GM12892 (cell line): ENCODE measurements at places on chromosomes 7 and 10.

DNA sequence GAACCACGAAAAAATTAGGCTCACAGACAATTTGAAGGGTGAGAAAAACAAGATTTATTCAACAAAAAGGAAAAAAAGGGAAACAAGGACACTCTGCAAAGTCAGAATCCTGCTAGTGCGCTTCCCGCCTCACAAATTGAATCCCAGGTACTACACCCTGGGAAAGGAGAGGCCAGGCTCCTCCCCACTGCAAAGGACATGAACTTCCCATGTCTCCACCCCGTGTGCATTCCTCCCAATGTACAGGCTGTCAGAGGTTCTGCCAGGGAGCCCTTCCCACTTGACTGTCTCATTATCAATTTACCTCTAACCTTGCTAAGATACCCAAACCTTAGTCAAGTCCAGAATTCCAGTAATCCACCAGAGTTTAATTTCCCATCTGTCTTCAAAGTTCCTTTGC lies 70.4 kb upstream of the CDK1 start:
- DNase-seq: no peak

DNA sequence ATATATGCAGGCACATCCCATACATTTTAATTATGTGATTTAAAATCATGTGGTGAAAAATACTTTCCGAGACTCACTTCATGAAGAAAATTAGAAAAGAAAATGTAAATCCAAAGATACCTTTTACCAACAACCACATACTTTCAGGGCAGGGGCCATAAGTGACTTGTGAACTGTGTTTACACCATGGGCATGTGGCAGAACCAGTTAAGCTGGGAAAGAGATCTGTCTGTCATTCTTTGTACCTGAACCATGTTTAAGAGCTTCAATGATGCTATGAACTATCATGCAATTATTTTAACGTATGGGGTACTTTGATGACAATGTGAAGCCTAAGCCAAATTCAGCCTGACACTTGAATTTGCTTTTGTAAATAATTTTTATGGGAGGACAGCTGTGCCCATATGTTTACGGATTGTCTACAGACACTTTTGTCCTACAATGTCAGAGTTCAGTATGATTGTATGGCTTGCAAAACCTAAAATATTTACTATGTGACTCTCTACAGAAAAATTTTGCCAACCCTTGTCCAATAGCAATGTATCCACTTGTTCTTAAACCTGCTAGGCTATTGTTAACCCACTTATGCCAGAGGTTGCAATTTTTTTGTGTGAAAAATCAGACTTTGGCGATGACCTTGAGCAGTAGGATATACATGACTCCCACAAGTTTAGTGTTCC lies 654.6 kb downstream of the TNS3 start:
- no peak for DNase-seq

GRCh38 chr10:66466622-66467021 lies 459.2 kb upstream of the LRRTM3 start:
- no peak for DNase-seq

DNA sequence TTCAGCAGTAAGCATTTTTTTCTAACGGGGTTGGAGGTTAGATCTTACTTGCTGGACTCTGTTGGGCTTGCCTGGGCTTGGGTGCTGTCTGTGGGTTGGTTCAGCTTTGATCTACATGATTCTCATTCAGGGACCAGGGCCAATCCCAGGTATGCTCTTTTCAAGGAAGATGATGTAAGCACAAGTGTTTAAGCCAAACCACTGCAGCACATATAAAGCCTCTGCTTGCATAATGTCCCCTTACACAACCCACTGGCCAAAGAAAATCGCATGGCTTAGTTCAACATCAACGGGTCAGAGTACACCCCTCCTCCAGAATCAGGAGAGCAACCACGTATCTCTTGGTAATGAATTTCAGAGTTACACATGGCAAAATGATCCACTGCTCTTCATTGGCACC lies 83.9 kb downstream of the DNAJB9 start:
- no peak for DNase-seq

DNA sequence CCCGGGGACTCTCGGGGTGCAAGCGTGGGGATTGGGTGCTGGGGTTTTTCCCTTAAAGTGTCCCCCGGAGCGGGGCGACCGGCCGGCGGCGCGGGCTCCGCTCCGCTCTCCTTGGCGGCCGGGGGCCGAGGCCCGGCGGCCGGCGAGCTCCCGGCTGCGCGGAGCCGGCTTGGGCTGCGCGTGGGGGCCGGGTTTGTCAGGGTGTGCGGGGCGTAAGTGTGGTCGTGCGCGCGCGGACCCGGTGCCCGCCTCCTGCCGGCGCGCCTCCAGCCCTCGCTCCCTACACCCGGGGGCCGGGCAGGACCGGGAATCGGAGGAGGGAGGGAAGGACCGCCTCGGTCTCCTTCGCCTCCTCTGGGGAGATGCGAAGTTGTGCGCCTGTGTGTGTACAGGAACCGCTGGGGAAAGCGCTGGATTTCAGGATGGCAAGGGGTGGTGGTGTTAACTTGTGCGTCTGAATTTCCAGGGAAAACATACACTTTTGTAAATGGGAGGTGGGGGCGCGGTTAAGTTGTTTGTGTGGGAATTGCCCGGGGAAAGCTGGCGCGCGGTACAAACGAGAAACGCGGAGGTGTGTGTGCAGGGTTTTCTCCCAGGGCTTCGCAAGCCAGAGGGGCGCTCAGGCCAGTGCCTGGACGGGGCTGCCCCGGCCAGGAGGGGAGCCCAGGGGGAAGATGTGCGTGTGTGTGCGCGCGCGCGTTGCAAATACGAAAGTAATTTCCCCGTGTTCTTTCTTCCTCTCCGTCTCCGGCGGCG lies 737 bp downstream of the ZMIZ1 start:
- peak; percentile 60 for DNase-seq

GRCh38 chr10:35532141-35532540 lies 73.0 kb upstream of the GJD4 start:
- DNase-seq: no peak

DNA sequence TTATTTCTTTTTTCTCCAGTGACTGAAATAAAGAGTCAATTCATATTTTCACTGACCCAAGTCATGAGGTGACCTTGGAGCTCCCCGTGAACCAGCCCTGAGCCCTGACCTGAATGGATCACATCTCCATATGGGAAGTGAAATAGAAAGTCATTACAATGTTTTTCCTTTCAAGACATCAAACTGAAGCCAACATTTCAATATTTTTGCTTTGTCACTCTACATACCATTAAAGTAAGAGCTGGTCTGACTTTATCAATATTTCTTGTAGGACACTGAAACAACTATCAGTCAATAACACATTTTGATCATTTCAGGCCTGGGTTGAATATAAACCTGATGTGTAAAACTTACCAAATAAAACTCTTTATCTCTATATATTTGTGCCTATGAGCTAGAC lies 249.8 kb upstream of the PHF14 start:
- DNase-seq: no peak

DNA sequence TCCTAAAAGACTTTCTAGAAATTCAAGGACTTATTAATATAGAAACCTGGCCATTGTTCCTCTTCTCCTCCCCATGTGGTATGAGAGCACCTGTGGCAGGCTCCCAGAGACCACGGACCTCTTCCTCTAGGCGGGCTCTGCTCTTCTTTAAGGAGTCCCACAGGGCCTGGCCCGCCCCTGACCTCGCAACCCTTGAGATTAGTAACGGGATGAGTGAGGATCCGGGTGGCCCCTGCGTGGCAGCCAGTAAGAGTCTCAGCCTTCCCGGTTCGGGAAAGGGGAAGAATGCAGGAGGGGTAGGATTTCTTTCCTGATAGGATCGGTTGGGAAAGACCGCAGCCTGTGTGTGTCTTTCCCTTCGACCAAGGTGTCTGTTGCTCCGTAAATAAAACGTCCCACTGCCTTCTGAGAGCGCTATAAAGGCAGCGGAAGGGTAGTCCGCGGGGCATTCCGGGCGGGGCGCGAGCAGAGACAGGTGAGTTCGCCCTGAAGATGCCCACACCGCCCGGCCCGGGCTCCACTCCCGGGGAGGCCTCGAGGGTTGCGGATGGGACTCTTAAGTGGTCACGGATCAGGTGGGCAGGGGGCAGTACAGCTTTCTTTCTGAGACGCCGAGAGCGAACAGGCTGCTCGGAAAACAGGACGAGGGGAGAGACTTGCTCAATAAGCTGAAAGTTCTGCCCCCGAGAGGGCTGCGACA lies at the start of gene SLC26A4:
Gene SLC26A4, plus strand, starts transcription at position 448 of the 700 bp plus-strand sequence. CDS start 814 bp downstream, outside the sequence.
- DNase-seq: peak; percentile 13

GRCh38 chr10:86651021-86651471 lies 3.3 kb upstream of the OPN4 start:
- peak; percentile 6 for DNase-seq

DNA sequence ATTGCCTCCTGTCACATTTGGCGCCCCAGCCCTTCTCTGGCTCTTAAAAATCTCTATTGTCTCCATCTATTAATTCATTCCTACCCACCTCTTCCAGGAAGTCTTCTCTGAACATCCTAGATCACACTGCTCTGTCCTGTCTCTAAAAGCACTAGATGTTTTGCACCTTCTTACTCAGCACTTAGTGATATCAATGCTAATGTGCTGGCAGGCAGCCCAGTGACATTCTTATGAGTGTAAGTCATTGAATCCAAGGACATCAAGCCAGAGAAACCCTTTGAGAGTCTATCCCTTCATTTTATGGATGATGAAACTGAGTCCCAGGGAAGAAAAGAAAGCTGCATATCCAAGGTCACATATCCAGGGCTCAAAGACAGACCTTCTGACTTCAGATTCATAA lies 48.3 kb upstream of the PAX2 start:
- no peak for DNase-seq

- DNase-seq: peak; percentile 29
Measured at GRCh38 chr7:143214789-143215679, 6.8 kb upstream of the TAS2R40 start.

- DNase-seq: no peak
Measured at GRCh38 chr10:124436191-124436638, 13.6 kb downstream of the NKX1-2 start.

DNA sequence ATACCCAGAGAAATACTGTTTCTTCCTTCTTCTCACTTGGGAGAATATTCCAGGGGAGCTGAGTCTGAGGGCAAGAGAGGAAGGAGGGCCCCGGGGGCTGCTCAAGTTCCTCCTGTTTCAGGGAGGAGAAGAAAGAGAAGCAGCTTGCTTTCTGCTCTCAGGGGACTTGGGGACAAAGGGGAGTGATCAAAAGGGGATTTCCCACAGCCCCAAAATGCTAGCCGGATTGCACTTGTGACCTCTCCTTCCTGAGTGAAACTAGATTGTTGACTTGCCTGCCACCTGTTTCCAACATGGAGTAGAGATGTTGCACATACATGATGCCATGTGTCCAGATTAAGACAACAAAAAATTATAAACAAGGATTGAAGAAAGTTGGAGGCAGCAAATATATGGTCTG lies 28.7 kb upstream of the PDCD4 start:
- DNase-seq: peak; percentile 65

DNA sequence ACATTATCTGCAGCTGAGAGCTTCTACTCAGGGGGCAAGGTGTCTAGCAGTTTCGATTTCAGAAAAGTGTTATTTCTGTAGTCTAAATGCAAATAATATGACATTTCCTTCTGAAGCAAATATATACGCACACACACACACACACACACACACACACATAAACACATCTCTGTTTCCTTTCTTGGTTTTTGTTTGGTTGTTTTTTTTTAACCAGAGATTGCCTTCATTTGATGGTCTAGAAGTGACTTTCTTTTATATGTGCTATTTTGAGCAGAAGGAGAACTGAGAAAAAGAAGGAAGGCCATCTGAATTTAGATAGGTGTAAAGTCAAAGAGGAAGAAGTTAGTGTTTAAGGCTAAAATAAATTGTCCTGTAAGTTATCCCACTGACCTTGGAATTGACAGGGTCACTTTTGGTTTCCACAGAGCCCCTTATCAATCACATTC lies 142.2 kb downstream of the TRIL start:
- no peak for DNase-seq
